Brain (organoid and tissue), 16 donors: ENCODE measurements at places on chromosomes 1 and 21.
A peak's percentile ranks its signal among the peaks of the same experiment; 100 is the strongest.

GRCh38 chr21:18157406-18157805 lies 87.2 kb upstream of the CHODL start:
- DNase-seq: peak; percentile 8

- peak; percentile 59 for DNase-seq
Measured at GRCh38 chr1:184753608-184754475, 816 bp downstream of the EDEM3 start.

- DNase-seq: peak; percentile 51
Measured at GRCh38 chr1:40649592-40649930, 15.9 kb downstream of the RIMS3 start.

DNA sequence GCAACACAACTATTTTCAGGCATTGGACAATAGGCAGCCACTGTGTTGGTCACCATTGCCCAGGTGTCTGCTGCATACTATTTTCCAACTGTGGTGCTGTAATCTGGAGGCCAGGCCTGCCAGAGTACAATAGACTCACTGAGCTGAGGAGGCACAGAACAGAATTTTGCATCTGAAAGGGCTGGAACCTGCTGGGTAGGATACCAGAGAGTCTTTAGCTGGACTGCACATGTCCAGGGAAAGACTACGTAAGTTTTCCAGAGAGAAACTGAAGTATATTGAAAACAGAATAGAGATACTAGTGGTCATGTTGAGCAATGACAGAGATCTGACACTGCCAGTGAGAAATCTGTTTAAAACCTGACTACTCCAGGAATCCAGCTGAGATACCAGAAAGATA lies 200.8 kb downstream of the RASAL2 start:
- no peak for DNase-seq

DNA sequence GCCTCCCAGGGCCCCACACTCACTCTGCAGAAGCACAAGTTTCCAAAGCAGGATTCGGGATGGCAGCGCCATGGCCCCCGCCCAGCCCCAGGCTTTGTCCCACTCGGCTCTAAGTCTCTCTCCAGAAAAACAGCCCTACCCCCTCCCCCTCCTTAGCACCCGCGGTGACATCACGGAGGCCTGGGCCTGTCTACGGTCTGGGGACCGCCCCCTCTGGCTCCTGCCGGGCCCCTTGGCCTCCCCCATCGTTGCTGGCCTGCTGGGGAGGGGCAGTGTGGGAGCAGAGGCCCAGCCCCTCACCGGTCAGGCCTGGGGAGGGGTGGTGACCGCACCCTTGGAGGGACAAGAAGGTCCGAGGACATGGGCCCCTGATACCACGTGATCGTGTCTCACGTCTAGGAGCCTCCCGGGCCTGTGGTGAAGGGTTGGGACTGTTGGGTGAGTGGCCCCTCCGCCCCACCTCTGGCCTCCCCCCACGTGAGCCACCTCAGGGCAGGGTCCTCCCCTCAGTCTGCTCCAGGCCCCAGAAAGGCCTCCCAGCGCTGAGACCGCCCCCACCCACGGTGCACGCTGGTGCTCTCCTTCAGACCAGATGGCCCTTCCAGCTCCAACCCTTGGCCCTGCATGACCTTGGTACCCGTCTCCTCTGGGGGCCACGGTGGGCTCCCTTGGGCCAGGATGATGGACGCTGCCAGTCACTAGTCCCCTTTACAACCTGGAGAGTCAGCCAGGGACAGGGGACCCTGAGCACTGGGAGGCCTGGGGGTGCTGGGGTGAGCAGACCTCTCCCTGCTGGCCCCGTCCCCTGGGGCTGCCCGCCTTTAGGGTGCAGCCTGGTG lies at the start of gene MXRA8:
Gene MXRA8, minus strand, starts transcription at position 123 of the 839 bp plus-strand sequence. Its CDS starts 51 bp downstream, at position 72.
- DNase-seq: peak; percentile 53

DNA sequence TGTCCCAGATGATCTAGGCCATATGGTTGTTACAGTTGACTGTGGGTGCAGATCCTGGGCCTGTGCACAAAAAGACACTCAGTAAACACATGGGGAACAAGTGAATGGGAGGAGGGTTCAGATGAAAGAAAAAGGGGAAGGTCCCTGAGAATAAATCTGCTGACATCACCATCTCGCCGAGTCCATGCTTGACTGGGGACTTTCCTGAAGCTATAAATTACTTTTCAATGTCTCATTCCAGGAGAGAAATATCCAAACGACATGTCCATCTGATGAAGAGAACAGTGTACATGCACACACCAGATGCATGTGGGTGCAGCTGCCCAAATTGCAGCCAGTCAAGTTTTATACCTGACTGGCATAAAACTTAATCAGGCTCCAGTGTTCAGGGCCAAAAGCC lies 109.0 kb downstream of the HIVEP3 start:
- no peak for DNase-seq

DNA sequence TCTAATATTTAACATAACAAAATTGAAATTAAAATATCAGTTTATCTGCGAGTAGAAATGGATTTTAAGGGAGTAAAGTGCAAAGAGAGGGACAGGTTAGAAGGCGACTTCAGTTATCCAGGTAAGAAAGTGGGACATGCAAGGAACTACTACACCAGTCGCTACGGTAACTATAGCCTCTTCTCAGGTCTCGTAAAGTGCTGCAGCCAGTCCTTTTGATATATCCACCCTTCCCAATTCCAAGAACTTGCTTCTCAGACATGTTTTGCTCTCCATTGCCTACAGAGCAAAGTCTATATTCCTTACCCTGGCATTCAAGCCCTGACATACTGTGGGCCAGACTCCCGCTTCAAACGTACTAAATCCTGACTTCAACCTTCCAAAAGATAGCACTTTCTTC lies 2.5 kb downstream of the COA7 start:
- no peak for DNase-seq

GRCh38 chr1:172906778-172907592 lies 143.8 kb downstream of the TNFSF18 start:
- DNase-seq: no peak

DNA sequence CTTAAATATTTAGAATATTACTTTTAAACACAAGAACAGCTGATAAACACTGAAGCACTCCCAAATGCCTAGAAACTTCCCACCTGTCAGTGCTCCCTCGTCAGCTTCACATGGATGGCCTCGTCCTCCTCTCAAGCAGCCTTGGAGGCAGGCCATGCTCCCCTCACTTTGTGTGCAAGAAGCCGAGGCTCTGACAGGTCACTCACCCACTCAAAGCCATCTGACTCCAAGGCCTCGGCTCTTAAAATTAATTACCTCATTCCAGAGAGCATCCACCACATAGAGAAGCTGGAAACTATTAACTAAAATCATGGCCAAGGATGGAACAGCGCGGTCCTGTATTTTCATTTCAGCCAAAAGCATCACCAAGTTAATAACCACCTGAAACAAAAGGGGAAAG lies 17.8 kb downstream of the LBR start:
- DNase-seq: no peak

DNA sequence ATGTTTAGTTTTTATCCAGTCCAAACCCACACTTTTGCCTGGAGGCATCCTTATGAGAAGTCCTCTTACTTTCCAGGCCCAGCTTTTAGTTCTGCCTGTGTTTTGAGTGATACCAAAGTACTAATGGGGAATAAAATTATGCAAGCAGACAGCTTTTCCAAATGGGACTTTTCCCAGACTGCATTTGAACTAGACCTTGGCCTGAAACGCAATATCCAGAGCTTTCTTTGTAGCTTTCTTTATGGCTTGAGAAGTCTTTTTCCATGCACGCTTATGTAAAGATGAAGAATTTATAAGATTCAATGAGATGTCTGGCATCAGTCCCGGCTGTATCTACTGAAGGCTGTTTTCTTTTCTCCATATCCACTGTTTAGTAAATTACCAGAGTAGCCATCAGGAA lies 236.6 kb upstream of the RAB4A start:
- no peak for DNase-seq

GRCh38 chr21:30271611-30272010 lies 11.1 kb downstream of the KRTAP24-1 start:
- no peak for DNase-seq

- no peak for DNase-seq
Measured at GRCh38 chr1:241485554-241485992, 34.0 kb downstream of the FH start.

GRCh38 chr1:74613894-74614293 lies 59.7 kb downstream of the ERICH3 start:
- DNase-seq: no peak

DNA sequence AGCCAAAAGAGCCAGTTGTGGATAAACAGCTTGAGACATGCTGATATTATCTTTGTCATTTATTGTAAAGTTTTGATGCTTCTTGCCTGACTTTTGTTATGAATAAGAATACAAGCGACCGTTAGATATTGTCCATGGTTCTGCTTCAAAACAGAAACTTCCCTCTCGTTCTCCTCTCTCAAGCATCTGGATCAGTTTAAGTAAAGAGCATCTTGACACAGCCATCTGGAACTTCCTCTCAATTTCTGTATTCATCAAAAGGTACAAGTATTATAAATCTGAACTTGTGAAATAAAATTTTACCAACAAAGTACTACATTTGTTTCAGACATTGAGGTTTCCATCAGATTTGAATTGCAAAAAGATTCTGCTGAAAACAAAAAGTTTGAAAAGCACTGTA lies 36.4 kb upstream of the CLDN14 start:
- no peak for DNase-seq

DNA sequence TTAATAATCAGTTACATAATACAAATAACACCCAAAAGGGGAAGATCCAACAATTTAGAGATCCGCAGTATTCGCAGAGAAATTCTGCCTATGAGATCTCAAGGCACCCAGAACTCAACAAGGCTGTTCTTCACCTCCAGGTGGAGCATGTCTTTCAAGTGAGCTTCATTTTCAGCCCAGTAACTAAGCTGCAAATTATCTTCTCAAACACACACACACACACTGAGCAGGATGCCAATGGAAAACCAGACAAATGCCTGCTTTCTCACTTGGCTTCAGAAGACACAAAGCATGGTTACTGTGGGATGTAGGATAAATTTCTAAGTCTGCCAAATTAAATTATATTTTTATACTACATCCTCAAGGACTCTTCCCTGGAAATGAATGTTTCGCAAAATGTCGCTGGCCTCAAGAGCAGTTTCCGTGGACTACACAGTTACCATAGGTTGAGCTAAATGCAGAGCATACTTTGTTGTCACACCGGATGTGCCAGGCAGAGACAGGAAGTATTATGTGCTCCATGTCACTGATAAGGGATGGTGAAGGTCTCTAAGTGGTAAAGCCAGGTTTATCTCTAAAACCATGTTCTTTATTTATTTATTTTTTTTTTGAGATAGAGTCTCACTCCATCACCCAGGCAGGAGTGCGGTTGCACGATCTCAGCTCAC lies 30.3 kb downstream of the UBR4 start:
- peak; percentile 39 for DNase-seq

GRCh38 chr1:203219934-203220333 lies 9.5 kb downstream of the CHIT1 start:
- DNase-seq: no peak

- DNase-seq: no peak
Measured at GRCh38 chr1:219119839-219120238, 53.8 kb upstream of the LYPLAL1 start.

- peak; percentile 78 for DNase-seq
Measured at GRCh38 chr1:24289937-24290595, 29.1 kb upstream of the GRHL3 start.

DNA sequence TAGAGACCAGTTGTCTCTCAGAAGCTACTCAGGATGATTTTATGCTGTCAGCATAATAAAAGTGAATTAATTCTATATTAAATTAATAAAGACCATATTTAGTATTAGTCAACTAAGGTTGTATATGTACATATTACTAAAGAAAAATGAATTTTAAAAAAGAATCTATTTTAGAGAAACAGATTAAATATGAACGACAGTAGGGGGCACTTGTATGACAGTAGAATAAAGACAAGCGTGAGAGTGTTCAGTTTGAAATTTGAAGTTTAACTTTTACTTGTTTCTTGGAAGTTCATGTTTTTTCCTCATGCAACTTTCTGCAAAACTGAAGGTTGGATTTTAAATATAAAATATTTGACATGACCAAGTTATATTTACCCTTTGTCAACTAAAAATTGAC lies 67.9 kb upstream of the MACF1 start:
- no peak for DNase-seq

- no peak for DNase-seq
Measured at GRCh38 chr1:162236201-162236600, 140.5 kb downstream of the SPATA46 start.

DNA sequence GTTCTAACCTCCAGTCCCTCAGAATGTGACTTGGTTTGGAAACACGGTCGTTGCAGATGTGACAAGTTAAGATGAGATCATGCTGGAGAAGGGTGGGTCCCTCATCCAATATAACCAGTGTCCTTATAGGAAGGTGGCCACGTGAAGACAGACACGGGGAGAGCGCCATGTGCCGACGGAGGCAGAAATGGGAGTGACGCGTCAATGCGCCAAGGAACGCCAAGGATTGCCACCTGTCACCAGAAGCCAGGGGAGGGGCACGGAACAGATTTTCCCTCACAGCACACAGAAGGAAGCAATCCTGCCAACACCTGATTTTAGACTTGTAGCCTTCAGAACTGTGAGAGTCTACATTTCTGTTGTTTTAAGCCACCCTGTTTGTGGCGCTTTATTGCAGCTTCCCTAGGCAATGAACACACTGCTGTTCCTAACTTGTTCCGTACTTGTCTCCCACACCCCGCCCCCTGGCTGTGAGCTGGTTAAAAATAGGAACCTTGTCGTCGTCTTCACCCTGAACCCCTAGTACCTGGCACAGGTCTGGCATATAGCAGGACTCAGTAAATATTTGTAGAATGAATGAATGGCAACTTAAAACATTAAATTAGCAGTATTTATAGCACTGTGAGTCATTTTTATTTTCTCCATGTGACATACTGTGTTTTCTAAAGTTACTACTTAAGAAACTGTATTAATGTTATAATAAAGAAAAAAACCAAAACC lies 14.2 kb downstream of the RIMS3 start:
- DNase-seq: peak; percentile 27

DNA sequence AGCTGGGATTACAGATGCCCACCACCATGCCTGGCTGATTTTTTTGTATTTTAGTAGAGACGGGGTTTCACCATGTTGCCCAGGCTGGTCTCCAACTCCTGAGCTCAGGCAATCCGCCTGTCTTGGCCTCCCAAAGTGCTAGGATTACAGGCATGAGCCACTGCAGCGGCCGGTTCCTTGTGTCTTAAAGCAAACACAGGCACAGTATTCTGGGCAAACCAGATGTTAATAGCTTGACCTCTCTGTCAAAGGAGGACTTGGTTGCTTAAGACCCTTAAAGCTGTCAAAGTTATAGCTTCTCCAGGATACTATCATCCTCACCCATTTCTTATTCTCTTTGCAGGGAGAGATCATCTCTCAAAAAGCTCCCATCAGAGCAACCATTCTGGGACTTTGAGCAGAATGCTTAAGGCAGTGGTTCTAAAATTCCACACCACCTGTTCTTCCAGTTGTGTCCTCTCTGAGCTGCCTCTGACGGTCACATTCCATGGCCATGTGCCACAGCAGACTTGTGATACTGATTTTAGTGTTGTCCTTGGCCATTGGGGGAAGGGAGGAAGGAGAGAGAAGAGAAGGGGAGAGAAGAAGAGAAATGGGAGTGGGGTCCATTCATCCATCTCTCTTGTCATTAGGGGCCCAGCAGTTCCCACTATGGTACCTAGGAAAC lies 81.8 kb downstream of the PBX1 start:
- DNase-seq: no peak
